NB4 (cell line): ENCODE measurements at places on chromosomes 7 and 10.

GRCh38 chr10:84398696-84399095 is 70.3 kb downstream of the CCSER2 start:
- no peak for DNase-seq

DNA sequence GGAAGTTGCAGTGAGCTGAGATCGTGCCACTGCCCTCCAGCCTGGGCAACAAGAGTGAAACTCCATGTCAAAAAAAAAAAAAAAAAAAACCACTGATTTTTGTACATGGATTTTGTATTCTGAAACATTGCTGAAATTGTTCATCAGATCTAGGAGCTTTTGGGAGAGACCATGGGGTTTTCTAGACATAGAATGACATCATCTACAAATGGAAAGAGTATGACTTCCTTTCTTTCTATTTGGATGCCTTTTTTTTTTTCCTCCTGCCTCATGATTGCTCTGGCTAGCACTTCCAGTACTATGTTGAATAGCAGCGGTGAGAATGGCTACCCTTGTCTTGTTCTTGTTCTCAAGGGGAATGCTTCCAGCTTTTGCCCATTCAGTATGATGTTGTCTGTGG is 89.1 kb downstream of the ANLN start:
- no peak for DNase-seq

DNA sequence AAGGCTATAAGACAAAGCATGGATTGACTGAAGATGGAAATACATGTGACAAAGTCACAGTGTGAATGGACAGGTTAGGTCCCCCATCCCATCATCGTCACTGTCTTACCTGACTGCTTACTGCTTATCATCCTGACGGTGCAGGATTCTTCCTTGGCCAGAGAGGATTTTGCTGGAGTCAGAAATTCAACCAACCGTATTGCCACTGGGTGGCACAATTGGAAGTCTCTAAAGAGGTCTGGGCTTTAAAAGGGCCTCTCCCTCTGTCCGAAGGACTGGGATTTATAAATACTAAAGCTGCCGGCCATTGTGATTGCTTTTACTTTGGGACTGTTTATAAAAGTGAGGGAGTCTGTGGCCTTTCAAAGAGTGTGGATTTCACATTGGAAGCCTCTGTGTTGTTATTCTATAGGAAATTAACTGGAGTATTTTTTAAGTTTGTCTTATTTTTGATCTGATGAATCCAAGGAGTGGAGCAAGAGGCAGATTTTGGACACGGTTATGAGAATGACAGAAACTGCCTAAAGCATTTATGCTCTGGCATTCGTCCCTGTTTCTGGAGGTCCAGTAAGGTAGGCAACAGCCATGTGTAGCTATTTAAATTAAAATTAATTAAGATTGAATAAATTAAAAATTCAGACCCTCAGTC is 113.3 kb upstream of the CREB5 start:
- DNase-seq, result peak; percentile 42

- DNase-seq, result no peak
Observed at GRCh38 chr10:4683838-4684237, 142.2 kb upstream of the AKR1E2 start.
